ENCODE measurements at places on chromosomes 6 and 20.

- H3K27ac ChIP-seq: no peak overlapping the region
- H3K36me3 ChIP-seq: no peaks in the 10 kb centered on the region
- no peak overlapping the region for H3K4me3 ChIP-seq
- H3K4me1 ChIP-seq: peaks cover 6% of the 10 kb centered on the region
These were observed 396.2 kb downstream of the EPM2A start for GRCh38 chr6:145339089-145339488.

DNA sequence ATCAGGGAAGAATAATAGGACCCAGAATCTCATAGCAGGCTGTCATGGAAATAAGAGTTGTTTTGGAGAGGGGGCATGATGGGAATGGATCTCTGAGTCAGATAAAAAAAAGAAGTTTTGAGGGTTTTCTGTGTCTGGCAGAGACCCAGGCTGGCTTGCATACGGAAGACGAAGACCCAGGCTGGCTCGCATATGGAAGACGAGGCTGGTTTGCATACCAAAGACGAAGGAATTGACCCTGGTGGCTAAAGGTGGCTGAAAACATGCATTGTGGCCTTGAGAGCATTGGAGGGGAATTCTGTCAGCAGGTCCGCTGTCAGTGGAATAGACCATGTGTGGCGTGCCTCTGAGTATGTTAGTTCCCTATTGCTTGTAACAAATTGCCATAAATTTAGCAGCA is 335.1 kb downstream of the BTBD3 start:
- H3K27ac ChIP-seq: no peak overlapping the region
- H3K27me3 ChIP-seq: no peaks in the 10 kb centered on the region
- no peak overlapping the region for H3K4me3 ChIP-seq
- DNase-seq: no peak

- no peaks in the 10 kb centered on the region for H3K36me3 ChIP-seq
- H3K27ac ChIP-seq: peak overlapping the region; percentile 47
- no peak overlapping the region for H3K4me3 ChIP-seq
- DNase-seq: peak; percentile 67
- peaks cover 35% of the 10 kb centered on the region for H3K4me1 ChIP-seq
- H3K27me3 ChIP-seq: no peaks in the 10 kb centered on the region
These were observed 112.0 kb downstream of the BACH2 start for GRCh38 chr6:90184334-90185298.

DNA sequence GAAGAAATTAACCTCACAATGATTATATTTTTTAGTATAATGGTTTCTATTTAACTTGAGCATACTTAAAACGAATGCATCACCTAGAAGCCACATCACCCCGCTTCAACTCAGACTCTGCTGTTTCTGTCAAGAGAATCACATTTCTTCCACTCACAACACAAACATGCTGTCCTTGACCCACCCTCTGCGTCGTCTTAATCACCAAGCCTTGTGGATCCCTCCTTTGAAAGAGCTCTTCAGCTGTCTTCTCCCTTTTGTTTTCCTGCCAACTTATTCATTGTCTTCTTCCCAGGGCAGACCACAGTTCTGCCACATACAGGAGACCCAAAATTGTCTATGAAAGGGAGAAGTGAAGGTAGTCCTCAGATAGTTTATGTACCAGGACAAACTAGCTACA is 595.6 kb upstream of the AGPAT4 start:
- no peak overlapping the region for H3K27ac ChIP-seq
- no peak overlapping the region for H3K4me3 ChIP-seq
- H3K4me1 ChIP-seq: no peaks in the 10 kb centered on the region
- DNase-seq: no peak
- no peaks in the 10 kb centered on the region for H3K27me3 ChIP-seq

DNA sequence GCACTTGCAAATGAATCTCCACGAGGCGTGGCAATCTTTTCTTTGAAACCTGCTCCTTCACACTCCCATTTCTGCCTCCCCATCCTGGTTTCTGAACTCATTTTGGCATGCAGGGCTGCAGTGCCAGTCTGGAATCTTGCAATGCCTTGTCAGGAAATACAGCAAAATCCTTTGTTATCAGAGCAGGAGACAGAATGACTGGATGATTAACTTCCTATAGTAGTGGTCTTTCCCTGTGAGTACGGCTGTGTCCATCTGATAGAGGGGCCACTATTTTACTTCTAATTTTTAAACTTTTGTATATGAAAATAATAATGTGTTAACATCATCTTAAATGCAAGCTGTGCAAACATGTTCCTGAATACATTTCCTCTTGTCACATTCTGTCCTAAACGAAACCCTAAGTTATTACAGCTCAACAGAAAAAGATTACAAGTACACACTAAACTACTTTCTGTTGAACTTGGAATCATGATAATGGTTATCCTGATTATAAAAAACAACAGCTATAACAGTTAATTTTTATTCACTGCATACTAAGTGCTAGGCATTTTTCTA is 140.2 kb downstream of the KIF13A start:
- no peak for DNase-seq
- no peaks in the 10 kb centered on the region for H3K27me3 ChIP-seq

DNA sequence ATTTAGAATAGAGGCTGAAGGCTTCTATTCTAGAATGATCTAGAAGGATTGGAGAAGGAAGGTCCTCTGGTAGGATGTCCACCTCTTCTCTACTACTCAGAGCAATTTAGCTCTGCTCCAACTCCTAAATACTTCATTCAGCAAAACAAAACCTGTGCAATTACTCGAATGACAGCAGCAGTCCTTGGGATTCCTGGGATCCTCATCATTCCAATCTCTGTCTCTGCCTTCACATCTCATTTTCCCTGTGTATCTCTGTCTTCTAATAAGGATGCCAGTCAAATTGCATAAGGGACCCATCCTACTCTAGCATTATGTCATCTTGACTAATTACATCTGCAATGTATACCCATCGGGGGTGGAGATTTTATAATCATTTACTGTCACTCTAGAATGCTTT is 5.5 kb upstream of the AIG1 start:
- no peaks in the 10 kb centered on the region for H3K27me3 ChIP-seq

- H3K4me1 ChIP-seq: no peaks in the 10 kb centered on the region
- H3K27me3 ChIP-seq: no peaks in the 10 kb centered on the region
- no peak overlapping the region for H3K27ac ChIP-seq
These were observed 10.4 kb downstream of the E2F3 start for GRCh38 chr6:20411953-20412681.

GRCh38 chr6:42292004-42292740 is 74.5 kb upstream of the MRPS10 start:
- H3K27ac ChIP-seq: peak overlapping the region; percentile 79
- no peaks in the 10 kb centered on the region for H3K27me3 ChIP-seq
- H3K4me3 ChIP-seq: no peak overlapping the region
- peaks cover 56% of the 10 kb centered on the region for H3K4me1 ChIP-seq
- DNase-seq: no peak

DNA sequence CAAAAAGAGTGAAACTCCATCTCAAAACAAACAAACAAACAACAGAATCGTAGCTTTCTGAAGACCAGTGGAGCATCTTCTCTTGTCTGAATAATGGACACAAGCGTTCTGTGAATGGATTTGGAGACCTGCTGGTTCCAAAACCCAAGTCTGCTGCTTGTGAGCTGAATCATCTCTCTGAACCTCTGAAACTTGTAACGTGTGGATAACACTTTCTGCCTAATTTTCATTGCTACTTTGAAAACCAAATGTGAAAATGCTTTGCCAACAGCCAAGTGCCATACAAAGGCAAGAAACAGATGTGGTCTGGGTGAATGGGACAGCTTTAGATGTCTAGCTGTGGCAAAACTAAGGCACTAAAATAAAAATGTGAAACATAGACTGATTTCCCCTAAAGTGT is 44.3 kb downstream of the PHACTR1 start:
- no peaks in the 10 kb centered on the region for H3K36me3 ChIP-seq
- H3K4me1 ChIP-seq: no peaks in the 10 kb centered on the region
- no peak overlapping the region for H3K27ac ChIP-seq
- DNase-seq: no peak

GRCh38 chr6:4521070-4521469 is 255.1 kb upstream of the CDYL start:
- DNase-seq: no peak
- no peak overlapping the region for H3K27ac ChIP-seq
- no peaks in the 10 kb centered on the region for H3K4me1 ChIP-seq
- no peak overlapping the region for H3K4me3 ChIP-seq
- no peaks in the 10 kb centered on the region for H3K36me3 ChIP-seq
- no peaks in the 10 kb centered on the region for H3K27me3 ChIP-seq

DNA sequence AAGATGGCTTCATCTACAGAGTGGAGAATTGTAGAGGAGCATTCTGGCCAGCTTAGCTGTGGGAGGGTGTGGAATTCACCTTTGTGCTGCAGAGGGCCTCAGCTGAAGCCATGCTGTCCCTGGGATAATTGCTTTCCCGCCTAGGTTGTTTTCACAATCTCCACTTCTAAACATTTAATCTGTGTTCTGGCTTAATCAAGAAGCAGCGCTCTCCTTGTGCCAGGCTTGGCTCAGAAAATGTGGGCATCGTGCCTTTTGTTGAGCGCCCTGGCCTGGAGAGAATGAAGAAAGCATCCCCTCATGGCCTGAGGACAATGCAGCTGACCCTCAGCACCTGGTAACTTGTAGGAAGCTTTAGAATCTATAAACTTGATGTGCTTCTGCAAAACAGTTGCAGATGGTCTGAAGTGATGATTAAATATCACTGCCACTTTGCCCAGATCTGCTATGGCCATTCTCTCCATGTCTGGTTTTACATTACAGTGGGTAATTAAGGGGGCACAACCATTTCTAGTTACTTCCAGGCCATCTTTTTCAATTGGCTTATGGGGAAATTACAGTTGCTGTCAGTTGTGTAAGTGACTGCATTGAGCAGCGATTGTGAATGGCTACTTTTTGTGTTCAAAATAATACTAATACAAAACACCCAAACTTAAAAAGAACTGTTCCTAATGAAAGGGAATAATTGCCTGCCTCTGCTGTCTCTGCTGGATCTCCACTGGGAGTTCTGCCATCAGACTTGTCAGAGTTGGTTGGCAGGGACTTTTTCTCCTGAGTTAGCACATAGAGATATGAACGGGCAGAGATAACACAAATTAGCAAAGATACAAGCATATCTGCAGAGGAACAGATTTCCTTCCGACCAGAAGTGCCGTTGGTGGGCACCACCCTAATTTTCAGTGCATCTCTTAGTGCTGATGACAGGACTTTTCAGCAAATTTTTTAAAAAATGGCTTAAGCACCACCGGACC is 18.4 kb downstream of the CTNNBL1 start:
- no peak for DNase-seq
- no peaks in the 10 kb centered on the region for H3K27me3 ChIP-seq
- H3K4me1 ChIP-seq: peaks cover 4% of the 10 kb centered on the region
- no peak overlapping the region for H3K27ac ChIP-seq
- H3K4me3 ChIP-seq: no peak overlapping the region

DNA sequence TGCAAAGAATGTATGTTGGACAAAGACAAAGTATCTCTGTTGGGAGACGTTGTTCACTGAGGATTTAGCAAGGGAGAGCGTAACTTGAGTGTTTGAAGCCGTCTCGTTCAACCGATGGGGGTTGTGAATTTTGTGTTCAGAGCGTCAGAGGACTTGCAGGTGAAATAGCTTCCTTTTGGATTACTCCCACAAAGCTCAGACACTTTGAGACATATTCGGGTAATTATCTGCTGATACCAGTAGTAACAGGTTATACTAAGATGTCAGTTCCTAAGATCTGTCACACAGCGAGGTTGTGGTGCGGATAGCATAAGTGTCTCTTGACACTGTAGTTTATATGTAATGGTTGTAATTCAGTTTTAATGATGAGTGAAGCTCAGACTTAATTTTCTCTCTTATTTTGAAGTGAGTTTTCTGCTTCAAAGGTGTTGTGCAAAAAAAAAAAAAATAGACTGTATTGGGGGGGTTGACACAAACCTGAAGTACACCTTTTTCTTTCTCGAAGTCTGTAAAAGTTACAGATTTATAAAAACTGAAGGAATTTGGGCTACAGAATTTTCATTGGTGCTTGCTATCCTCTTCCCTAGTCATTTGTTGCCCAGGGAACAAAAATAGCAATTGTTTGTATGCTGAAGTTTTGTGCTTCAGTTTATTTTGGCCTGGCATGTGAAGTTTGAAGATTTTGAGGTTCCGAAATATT is 1.7 kb downstream of the ASXL1 start:
- peaks cover 14% of the 10 kb centered on the region for H3K36me3 ChIP-seq
- H3K4me3 ChIP-seq: peak overlapping the region; percentile 96
- peak overlapping the region; percentile 91 for H3K27ac ChIP-seq
- no peaks in the 10 kb centered on the region for H3K27me3 ChIP-seq

- no peak overlapping the region for H3K27ac ChIP-seq
- H3K36me3 ChIP-seq: no peaks in the 10 kb centered on the region
- no peaks in the 10 kb centered on the region for H3K27me3 ChIP-seq
- DNase-seq: no peak
- H3K4me3 ChIP-seq: no peak overlapping the region
These were observed 51.1 kb downstream of the TBC1D7 start for GRCh38 chr6:13277231-13277630.

GRCh38 chr6:123677897-123678296 is 41.1 kb upstream of the TRDN start:
- H3K4me1 ChIP-seq: no peaks in the 10 kb centered on the region
- no peak overlapping the region for H3K27ac ChIP-seq
- no peak overlapping the region for H3K4me3 ChIP-seq
- DNase-seq: no peak
- H3K27me3 ChIP-seq: no peaks in the 10 kb centered on the region

- no peaks in the 10 kb centered on the region for H3K36me3 ChIP-seq
- no peaks in the 10 kb centered on the region for H3K27me3 ChIP-seq
- H3K4me1 ChIP-seq: no peaks in the 10 kb centered on the region
- no peak for DNase-seq
- H3K4me3 ChIP-seq: no peak overlapping the region
These were observed 267.6 kb upstream of the FAM83B start for GRCh38 chr6:54579011-54579410.

DNA sequence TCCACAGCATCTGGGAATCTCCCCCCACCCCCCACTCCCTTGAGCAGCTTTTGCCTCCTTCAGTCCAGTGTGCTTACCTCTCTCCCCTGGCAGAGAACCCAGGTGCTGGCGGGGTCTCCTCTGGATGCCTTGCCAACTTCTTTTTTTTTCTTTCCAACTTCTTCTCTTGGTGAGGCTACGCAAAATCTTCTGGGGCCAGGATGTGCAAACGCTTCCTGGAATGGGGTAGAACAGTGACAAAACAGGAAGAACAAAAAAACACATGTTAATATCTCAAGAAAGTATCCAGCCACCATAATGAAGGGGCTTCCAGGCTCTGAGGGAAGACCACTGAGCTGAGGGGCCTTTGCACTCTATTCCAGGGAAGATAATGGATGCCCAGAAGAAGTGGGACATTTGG is 53.9 kb upstream of the DDR1 start:
- H3K36me3 ChIP-seq: no peaks in the 10 kb centered on the region
- H3K27me3 ChIP-seq: no peaks in the 10 kb centered on the region
- no peak overlapping the region for H3K27ac ChIP-seq
- no peak overlapping the region for H3K4me3 ChIP-seq
- DNase-seq: no peak
